Stimulated activated CD4-positive, alpha-beta T cell treated with anti-CD3 and anti-CD28 coated beads, Interleukin-4, amount 100 ng/mL, for 4 hours (primary cell): ENCODE measurements at places on chromosomes 16 and 17.

GRCh38 chr16:30351586-30352419 is 3.3 kb downstream of the CD2BP2 start:
- no peak for DNase-seq

GRCh38 chr17:61455324-61456060 is 3.3 kb downstream of the TBX4 start:
- no peak for DNase-seq

DNA sequence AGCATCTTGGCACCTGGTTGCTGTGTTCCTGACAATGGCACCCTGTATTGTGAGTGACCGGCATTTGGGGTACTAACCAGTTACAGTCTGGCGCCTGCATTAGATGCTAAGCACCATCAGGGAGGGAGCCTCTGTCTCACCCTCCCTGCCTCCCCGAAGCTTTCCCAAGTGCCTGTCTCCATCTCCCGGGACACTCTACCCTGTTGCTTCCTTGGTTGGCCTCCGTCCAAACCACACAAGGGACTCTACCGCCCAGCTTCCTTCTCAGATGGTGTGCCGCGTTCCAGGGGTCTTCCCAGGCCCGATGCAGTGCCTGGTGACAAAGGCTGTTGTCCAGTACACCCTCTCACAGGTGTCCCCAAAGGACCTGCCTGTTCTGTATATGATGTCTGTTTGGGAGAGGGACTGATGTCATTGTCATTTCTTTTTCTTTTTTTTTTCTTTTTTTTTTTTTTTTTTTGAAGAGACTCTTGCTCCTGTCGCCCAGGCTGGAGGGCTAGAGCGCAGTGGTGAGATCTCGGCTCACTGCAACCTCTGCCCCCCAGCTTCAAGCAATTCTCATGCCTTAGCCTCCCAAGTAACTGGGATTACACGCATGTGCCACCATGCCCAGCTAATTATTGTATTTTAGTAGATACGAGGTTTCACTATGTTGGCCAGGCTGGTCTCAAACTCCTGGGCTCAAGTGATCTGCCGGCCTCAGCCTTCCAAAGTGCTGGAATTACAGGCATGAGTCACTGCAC is 6.7 kb downstream of the SNN start:
- DNase-seq: no peak

DNA sequence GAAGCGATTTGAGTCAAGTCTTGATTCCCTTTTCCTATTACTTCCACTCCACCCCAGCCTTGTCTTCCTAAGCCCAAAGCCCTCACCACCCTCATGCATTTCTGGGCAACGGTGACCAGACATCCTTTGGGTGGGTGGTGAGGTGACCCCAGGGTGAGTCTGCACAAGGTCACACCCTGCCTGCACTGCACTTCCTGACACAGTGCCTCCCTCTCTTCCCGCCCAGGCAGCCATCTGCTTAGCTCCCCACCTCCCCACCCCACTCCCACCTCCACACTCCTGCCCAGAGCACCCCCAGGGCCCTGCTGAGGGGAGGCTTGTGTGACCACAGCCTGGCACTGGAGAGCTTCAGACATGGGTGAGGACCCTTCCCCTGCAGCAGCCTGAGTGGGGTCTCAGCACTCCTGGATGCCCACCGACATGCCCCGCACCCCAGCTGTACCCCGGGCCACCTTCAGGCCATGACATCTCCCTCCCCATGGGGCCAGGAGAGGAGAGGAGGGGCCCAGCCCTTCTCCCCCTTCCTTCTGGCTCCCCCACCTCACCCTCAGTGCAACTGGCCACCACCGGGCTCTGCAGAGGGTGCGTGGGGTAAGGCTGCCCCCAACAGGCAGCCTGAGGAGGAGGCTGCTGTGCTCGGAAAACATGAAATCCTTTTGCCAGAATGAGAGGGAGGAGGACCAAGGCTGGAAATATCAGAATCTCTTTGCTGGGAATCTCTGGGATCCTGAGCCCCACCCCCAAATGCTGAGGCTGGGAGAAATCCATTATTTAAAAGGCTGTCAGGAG is 68.6 kb downstream of the CCT6B start:
- DNase-seq: no peak

DNA sequence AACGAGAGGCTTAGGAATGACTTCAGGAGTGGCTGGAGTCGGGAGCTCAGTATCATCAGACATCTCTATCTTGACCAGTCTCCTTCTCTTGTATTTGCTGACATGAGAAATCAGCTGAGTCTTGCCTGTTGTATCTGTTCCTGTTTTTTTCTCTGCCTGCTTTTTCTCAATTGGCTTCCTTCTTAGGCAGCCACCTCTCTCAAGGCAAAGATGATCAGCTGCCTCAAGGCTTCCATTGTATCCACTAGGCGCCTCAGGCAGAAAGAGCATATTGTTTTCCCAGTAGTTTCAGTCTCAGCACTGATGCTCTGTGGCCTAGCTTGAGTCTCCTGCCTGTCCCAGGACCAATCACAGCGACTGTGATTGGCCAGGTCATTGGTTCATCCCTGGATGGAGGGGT is 306.2 kb downstream of the CPPED1 start:
- DNase-seq: no peak
